T-helper 2 cell (primary cell): ENCODE measurements at places on chromosomes 3 and 15.

DNA sequence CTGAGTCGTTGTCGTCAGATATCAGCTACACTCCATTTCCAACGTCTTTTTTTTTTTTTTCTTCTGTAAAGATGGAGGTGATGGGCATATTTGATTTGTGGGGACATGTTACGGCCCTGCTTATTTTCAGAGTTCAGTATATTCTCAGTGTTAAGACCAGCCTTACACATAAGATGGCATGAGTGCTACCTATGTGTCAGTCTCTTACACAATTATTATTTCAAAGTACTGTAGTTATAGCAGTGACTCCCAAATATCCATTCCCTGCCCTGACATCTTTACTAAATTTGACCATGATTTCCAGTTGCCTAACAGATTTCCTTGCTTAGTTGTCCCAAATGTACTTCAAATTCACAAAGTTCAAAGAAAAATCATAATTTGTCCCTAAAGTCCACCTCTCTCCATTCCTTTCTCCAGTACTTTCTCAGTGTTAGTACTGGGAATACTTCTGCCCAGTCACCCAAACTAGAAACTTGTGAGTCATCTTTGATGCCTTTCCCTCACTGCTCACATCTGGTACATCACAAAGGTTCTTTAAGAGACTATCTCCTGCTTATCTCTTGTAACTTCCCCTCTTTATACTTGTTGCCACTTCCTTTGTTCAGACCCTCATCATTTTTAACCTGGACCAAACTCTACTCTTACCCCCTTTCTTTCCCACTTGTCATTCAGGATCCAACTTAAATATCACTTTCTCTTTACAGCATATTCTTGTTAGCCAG, 67.0 kb downstream of the ZNF609 start:
- DNase-seq: no peak

GRCh38 chr3:158105119-158105709, 1.0 kb downstream of the SHOX2 start:
- DNase-seq: no peak

GRCh38 chr3:172148702-172149565, 109.6 kb downstream of the FNDC3B start:
- no peak for DNase-seq

GRCh38 chr3:45545476-45545875, 49.1 kb upstream of the LIMD1 start:
- DNase-seq: no peak

DNA sequence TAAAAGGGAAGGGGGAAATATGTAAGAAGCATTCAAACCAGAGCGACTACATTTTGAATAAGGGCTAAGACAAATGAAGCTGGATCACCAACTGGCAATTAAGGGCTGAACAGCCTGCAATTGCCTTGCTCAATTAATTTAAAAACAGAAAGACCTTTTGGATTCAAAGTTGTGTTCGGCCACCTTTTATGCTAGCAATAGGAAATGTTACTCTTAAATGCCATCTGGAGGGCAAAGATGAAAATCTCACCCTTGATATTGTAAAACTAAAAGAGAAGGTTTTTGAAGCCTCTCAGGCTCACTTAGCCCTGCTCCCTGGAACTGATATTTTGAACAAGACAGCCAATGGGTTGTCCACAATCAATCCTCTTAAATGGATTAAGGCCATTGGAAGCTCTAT, 44.2 kb downstream of the ACAD9 start:
- DNase-seq: no peak

GRCh38 chr3:124887177-124887931, at the start of gene ITGB5:
TSS of gene ITGB5 (minus strand) at chr3:124887365. CDS start at chr3:124887000, 365 bp downstream.
- no peak for DNase-seq

DNA sequence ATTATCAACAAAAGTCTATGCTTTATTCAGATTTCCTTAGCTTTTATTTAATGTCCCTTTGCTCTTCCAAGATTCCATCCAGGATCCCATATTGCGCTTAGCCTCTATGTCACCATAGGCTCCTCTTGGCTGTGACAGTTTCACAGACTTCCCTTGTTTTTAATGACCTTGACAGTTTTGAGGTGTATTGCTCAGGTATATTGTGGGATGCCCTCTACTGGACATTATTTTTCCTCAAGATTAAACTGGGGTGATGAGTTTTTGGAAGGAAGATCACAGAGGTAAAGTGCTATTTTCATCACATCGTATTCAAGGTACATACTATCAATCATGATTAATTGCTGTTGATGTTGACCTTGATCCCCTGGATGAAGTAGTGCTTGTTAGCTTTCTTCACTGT, 99.1 kb upstream of the SMAD3 start:
- DNase-seq: no peak

- DNase-seq: no peak
Measured at GRCh38 chr3:78741066-78741645, 1026.6 kb downstream of the ROBO1 start.

- DNase-seq: no peak
Measured at GRCh38 chr15:95160316-95160715, 929.0 kb downstream of the MCTP2 start.

- no peak for DNase-seq
Measured at GRCh38 chr3:168034152-168034928, 61.4 kb downstream of the GOLIM4 start.

GRCh38 chr3:107525644-107526305, 3.0 kb downstream of the BBX start:
- no peak for DNase-seq

- DNase-seq: no peak
Measured at GRCh38 chr15:61318301-61318700, 89.2 kb upstream of the RORA start.

DNA sequence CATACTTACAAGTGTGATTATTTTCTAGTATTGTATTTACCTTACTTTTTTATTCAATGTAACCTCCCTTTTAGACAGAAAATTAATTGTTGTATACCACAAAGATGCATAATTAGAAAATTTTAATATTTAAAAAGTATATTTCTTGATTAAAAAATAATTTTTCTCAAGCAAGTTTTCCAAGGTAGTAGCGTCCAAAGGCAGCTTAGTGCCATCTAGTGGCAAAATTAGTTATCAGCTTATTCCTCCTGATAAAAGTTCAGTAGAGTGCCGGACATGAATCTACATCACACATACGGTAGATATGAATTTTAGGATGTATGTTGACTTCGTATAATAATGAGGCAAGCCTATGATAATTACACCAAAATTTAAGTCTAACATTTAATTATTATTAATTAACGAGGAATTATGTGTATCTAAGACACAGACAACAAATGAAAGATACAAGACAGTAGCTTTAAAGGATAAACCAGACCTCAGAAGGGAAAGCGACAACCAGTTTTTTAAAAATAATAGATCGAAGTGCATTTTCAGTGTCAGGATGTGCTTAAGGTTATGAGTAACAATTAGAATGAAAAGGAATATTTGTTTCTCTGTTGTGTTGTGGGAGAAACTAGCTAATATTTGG, 405.9 kb downstream of the ROBO1 start:
- DNase-seq: no peak

DNA sequence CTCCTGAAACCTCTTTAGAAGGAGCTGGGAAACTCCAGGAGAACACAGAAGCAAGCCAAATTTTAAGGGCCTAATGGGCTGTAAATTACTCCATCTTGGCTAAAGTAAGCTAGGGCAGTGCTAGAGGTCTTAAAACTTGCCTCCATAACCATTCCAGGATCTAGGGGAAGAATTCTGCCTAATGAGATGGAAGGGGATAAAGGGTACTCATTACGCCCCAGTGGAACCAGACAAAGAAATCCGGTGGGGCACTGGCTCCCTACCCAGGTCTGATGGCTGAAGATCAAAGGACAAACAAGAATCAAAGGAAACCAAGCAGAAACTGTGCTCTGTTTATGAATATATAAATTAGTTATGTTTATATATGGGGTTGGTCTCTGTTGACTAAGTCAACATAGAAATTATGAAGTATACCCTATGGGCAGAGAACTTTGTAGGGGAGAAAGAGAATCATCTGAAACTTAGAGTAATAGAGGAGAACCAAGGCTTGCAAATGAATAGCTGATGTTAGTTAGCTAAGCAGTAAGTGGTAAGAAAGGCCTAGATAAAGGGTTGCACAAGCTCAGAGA, 57.8 kb downstream of the NCEH1 start:
- DNase-seq: no peak

DNA sequence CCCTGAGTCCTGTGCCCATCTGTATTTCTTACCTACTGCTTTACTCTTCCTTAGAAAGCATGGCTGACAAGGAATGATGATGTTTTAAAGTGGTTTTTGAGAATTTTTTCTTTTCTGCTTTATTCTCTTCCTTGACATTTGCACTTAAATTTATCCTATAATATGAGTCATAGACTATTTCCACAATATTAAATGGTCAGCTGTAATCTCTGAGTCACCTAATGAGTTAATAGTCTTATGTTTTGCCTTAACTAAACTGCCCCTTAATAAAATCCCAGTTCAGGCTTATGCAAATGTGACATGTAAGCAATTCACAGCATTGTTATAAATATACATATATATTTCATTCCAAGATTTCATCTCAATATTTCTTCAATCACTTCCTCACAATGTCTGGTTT, 23.8 kb downstream of the MEIS2 start:
- DNase-seq: no peak

GRCh38 chr3:8538913-8539312, 37.3 kb downstream of the LMCD1 start:
- DNase-seq: no peak

DNA sequence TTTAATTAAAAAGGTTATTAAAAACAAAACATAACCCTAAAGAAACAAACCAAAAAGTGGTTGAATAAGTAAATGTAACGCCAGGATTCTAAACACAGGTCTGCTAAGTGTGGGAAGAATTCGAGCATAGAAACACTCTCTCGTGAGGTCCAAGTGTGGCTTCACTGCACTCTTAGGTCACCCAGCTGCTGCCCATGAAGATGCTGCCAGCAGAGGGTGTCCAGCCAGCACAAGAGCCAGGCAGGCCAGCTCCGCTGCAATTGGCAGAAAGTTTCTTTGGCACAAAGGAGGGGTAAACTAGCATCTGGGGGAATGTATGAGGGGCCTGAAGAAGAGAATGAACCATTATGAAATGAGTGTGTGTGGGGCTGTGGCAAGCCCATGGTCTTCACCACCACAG, 215.7 kb upstream of the FEZF2 start:
- no peak for DNase-seq

DNA sequence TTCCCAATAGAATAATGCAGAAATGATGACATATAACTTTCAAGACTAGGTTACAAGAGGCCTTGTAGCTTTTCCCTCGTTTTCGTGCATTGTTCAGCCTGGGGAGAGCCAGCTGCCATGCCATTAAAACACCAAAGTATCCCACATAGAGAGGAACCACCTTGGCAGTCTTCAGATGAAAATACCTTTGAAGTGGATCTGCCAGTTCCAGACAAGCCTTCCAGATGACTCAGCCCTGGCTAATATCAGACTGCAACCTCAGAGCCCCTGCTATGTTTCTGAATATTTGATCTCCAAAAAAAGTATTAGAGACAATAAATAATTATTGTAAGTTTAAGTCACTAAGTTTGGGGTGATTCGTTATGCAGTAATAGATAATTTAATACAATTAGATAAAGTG, 294.3 kb upstream of the GBE1 start:
- DNase-seq: no peak

DNA sequence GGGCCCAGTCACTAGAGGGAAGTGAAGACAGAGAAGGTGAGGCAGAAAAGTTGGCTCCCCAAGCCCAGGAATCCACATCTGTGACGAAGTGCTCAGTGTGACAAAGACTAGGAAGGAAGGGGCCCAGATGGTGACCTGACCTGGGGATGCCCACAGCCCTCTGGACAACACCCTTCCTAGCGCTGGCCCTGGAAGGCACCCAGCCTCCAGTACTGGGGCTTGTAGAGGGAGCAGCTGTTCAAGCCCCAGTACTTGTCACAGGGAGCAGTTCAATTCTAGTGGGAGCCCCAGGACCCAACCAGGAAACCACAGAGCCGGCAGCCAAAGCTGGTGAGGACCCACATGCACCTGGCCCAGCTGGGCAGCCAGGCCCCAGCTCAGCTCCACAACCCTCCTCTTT, 190.8 kb downstream of the XXYLT1 start:
- no peak for DNase-seq

DNA sequence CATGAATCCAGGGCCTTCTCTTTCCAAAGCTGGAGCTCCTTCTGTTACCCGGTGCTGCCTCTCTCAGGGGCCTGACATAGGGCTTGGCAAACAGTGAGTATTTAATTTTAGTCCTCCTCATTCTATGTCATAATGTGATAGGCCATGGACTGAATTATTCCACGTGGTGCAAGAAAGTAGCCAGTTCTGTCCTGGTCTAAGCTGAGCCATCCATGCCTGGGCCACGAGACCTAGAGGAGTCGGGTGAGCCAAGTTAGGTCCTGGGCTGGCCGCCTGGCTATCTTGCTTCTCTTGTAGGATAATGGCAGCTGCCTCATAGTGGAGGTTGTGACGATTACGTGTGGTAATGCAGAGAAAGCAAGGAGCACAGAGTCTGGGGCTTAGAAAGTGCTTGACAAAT, 170.6 kb downstream of the FAM43A start:
- no peak for DNase-seq
